ENCODE measurements at places on chromosomes 2 and 18. TPM values are rescaled to one million over a fixed set of nuclear protein-coding genes. Genes with fewer than 3 reads are reported as not detected.
A peak's percentile ranks its signal among the peaks of the same experiment; 100 is the strongest.

KCNS3 gene
- 17.8 TPM for total RNA-seq

FNDC4 gene
- 10.6 TPM for total RNA-seq

EFR3B gene
- total RNA-seq, result 4.9 TPM

RAD51AP2 gene
- 0.20 TPM for total RNA-seq

ALPG gene
- not detected for total RNA-seq

- DNase-seq, result no peak
Measured at GRCh38 chr2:84776011-84776410, 104.9 kb downstream of the TRABD2A start.

GRCh38 chr2:70328921-70329561, 27.2 kb upstream of the FAM136A start:
- peak; percentile 12 for DNase-seq

DNA sequence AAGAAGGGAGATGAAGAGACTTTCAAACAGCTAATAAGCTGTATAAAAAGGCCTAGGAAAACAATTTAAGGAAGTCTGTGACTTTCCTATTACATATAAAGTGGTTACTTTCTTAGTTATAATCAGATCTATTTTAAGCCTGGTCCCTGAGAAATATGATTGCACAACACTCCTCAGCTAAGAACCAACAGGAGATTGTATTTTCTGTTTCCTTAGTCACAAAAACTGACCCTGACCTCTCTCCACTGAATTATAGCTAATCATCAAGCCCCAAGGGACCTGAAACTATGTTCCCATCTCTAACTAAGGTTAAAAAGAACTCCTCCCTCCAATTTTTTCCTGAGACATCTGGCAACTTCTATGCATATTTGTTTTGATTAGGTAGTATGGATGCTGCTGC, 106.9 kb downstream of the ROCK1 start:
- peak; percentile 27 for DNase-seq

DNA sequence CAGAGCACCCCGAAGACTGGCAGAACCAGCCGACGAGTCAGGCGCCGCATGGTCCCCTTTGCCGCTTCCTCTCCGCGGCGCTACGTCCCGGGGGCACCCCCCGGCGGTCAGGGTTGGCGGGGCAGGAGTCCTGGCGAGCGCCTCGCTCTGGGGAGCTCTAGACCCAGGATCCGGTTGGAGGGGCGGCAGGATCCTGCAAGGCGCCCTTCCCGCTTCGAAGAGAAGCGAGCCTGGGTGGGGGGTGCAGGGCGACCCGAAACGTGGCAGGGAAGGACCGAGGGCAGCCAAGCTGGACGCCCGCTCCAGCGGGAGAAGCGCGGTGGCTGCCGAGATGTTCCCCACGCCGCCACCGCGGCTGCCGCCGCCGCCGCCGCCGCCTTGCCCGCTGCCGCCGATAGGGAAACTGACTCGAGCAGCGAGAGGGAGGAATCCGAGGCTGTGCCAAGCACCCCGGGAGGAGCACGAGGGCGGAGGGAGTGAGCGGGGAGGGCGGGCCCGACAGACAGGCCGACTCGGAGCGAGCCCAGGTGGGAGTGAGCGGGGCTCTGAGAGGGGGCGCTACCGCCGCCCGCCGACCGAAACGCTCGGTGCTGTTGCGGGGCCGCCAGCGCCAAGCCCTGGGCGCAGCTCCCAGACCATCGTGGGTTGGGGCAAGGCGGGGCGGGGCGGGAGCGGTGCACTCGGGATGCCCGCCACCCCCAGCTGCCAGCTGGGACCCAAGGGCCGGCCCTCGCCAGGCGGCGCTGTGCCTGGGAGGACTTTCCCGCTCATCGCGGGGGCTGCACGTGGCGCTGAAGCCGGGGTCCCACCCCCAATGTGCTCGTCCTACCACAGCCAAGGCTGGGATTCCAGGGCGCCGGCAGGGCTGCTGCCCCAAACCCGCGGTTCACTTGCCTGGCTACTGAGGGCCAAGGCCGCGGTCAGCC, at the start of gene GALNT14:
TSS of gene GALNT14 (minus strand) at position 404 of the 926 bp plus-strand sequence. CDS start at position 50, 354 bp downstream.
- DNase-seq, result peak; percentile 33

All from skin of body (tissue), 3 donors.